Activated CD4-positive, alpha-beta T cell treated with anti-CD3 and anti-CD28 coated beads, Interleukin-2, Interleukin-6, amounts not matched to agents 100 ng/mL and 50 ng/mL, durations not matched to agents 16 hours and 8 hours (primary cell): ENCODE measurements at places on chromosomes 11 and 22.

- DNase-seq = no peak
Measured at GRCh38 chr22:37126882-37127281, 17.4 kb upstream of the TMPRSS6 start.

DNA sequence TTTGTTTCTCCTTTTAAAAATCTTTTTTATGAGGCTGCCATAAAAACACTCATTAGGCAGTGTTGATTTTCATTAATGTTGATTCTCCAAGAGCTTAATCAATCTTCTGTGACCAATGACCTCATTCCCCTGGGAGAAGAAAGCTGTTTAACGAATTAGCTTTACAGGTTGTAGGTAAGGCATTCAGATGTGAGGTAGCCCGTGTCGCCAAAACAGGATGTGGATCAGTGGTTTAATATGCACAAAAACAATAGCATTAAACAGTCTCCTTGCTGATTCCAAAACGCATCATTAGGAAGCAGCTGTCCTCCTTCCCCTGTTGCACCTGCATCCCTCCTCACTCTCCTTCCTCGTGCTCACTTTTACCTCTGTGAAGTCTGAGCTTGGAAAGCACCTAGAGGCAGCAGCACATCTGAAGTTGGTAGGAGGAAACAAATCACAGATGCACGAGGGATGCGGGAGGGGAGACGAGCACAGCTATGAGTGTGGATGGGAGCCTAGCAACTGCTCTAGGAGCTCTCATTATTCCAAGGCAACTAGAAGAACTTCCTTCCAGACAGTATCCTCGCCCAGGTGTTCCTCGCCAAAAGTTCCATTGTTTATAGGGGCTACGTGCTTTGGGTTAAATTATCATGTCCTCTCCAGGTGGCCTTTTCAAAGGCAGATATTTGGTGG is 179.4 kb upstream of the SNX19 start:
- DNase-seq = no peak

DNA sequence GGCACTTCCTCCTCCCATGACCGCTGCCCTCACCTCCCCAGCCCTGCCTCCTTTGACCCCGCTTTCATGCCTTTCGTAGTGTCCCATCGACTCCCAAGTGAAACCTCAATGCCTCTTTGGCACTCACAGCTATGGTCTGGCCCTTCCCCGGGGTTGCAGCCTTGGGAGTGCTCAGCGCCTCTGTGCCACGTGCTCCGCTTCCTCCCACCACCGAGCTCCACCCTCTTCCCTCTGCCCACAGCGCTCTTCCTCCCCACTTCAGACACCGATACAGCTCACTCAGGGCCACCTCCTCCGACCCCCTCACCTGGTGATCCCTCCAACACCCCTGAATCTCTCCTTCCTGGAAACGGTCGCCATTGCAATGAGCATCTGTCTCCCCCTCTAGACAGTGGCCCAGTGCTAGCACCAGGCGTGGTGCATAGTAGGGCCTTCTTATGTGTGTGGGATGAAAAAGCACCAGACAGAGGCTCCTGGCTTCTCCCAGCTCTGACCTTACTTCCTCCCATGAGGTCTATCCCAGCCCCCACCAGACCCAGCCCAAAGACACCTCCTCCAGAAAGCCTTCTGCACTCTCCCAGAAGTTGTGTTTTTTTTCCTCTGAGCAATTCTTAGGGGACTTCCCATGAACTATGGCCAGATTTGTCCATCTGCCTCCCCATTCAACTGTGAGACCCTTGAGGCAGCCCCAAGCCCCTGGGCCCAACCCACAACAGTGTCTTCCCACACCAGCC is 16.4 kb upstream of the SCGB1A1 start:
- DNase-seq = peak; percentile 61

GRCh38 chr22:23014250-23014649 is 56.1 kb upstream of the GNAZ start:
- peak; percentile 58 for DNase-seq

- DNase-seq = peak; percentile 85
Measured at GRCh38 chr11:355581-356458, 13.5 kb upstream of the B4GALNT4 start.

GRCh38 chr22:36069368-36069767 is 40.7 kb upstream of the RBFOX2 start:
- DNase-seq = no peak

DNA sequence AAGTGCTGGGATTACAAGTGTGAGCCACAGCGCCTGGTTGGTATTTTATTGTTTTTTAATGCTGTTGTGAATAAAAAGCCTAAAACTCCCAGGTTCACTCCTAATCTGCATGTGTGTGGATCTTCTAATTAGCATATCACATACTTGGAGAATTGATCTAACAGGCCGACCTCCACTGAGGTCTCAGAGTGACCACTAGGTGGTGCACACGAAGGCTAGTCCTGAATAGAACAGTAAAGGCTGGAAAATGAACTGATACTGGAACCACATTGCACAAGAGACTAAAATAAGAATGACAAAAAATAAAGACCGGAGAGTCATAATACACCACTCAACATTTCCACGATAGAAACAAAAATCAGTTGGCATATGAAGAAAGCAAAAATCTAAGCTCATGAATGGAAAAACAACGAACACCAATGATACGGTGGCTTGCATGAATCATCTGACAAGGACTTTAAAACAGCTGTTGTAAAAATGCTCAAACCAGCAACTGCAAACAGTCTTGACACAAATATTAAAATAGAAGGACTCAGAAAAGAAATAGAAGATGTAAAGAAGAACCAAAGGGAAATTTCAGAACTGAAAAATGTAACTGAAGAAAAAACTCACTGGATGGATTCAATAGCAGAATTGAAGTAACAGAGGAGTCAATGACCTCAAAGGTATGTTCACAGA is 19.2 kb downstream of the PIM3 start:
- peak; percentile 70 for DNase-seq

DNA sequence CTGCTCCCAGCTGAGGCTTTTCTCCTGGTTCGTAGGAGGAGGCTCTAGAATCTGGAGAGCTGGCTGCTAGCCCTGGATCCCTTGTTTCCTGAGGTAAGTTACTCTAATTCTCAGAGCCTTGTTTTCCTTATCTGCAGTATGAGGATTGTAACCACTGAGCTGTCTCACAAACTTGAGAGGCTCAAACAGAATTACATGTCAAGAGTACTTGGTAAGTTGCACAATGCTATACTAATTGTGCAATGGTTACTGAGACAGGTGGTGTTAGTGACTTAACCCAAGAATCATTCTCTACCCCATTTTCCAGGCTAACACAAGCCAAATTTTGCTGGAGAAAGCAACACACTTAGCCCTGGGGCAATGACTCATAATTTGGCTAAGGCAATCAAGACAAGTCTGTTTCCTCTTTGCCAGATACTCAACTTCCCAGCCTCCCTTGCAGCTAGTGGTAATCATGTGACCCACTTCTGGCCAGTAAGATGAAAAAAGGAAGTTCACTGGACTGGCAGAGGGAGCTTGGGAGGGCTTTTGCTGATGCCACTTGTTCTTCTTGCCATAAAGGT is 348.0 kb downstream of the TENM4 start:
- DNase-seq = peak; percentile 10

GRCh38 chr11:65589444-65590239 is 6.0 kb downstream of the KCNK7 start:
- peak; percentile 44 for DNase-seq

GRCh38 chr11:132062541-132062940 is 692.1 kb downstream of the NTM start:
- DNase-seq = no peak

- DNase-seq = no peak
Measured at GRCh38 chr11:57290288-57290687, 34.5 kb downstream of the TNKS1BP1 start.

- DNase-seq = no peak
Measured at GRCh38 chr11:104286129-104286528, 122.2 kb upstream of the PDGFD start.

DNA sequence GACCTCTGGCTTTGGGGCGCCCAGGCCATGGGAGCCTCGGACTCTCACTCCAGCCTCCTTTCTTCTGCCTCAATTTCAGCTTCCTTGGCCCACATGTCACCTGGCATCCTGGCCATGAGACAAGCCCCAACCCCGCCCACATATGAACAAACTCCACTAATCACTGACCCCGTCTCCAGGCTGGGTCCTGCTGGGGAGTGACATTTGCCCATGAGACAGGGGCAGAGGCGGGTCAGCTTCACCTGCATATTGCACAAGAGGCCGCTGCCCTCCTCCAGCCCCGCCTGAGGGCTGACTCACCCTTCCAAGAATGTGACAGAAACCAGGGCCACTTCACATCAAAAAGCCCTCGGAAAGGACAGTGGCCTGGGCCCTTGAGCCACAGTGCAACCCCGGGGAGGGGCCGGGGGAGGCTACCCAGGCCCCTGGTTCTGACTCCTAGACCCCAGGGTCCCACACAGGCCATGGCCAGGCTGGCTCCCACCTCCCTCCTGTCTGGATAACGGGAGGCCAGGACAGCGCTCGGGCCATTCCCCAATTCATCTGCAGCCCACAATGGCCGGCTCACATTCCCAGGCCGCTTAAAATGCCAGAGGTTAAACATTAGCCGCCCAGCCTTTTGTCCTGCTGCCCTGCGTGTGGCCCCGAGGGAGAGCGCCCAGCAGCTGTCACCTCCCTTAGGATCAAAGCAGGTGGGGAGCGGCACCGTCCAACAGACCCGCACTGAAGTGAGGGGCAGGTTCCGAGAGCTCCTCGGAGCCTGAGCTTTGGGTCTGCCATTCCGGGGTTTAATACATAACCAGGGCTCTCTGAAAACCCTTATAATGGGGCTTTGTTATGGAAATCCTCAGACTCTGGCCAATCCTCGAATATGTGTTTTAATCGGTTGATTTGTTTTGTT is 42.3 kb downstream of the TRMU start:
- DNase-seq = no peak

GRCh38 chr11:110860461-110860860 is 148.2 kb upstream of the ARHGAP20 start:
- no peak for DNase-seq

DNA sequence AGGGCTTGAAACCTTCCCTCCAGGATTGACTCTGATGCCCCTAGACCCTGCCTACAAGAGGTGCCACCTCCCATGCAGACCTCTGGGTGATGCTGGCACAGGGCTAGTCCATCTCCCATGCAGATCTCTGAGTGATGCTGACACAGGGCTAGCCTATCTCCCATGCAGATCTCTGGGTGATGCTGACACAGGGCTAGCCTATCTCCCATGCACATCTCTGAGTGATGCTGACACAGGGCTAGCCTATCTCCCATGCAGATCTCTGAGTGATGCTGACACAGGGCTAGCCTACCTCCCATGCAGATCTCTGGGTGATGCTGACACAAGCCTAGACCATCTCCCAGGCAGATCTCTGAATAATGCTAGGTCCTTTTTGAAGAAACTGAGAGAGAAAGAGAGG is 321.7 kb downstream of the NTM start:
- peak; percentile 24 for DNase-seq

GRCh38 chr11:111372538-111372937 is 6.5 kb downstream of the POU2AF1 start:
- DNase-seq = no peak

DNA sequence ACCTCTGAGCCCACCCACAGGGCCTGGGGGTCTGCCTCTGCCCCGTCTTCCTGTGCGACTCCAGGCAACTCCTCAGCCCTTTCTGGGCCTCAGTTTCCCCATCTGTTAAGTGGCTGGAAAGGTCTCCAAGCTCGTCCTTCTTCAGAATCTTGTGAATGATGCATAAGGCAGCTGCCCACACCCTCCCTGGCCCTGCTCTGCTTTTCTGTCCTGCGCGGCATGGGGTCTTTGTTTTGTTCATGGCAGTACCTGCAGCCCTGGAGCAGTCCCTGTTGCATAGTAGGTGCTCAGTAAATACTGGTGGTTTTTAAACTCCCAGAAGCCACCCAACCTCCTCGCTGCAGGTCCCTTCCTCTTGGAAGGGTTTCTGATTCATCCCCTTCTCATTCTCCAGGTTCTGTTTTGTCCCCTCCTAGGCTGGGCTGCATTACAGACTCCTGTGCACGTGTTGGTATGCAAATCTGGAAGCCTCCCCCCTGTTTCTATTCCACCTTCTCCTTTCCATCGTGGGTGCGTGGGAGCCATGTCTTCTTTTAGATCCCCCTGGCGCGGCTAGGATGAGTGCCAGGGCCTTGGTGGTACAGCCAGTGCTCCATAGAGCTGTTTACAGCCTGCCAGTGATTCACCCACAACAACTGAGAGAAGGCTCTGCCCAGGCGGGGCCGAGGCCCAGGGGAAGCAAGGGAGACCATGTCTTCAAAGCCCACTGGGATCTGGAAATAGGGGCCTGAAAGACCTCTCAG is 19.3 kb upstream of the SYT7 start:
- DNase-seq = no peak

DNA sequence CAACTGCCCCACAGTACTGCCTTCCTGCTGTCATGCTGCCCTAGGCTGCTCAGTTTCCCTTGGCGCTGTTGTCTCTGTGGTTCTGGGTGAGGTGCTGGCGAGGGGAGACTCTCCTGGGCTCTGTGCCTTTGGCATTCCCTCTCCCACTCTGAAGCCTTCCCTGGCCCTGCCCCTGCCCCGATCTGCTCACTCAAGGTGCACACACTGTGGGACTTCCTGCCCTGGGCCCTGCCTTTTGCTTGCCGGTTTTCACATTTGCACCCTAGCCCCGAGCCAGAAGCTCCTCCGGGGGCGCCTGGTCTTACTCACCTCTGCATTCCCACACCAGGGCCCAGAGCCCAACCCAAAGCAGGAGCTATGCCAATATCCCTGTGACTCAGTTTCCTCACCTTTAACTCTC is 12.0 kb downstream of the B3GAT1 start:
- no peak for DNase-seq

DNA sequence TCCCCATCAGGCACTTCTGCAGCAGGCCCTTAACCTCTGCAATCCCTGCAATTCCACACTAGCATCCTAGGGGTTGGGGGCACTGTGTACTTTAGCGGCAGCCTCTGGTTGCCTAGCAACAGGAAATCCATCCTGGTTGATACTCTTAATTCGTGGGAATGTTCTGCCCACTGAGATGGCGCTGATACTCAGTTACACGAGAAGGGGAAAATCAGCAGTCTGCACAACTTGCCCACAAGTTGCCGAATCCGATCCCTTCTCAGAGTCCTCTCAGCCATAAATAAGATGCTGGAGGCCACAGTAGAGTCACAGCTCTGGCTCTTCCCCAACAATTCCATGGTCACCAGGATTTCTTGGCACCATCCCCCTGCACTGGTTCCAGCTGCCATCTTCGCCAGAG is 57.6 kb upstream of the CRYBB3 start:
- DNase-seq = no peak

DNA sequence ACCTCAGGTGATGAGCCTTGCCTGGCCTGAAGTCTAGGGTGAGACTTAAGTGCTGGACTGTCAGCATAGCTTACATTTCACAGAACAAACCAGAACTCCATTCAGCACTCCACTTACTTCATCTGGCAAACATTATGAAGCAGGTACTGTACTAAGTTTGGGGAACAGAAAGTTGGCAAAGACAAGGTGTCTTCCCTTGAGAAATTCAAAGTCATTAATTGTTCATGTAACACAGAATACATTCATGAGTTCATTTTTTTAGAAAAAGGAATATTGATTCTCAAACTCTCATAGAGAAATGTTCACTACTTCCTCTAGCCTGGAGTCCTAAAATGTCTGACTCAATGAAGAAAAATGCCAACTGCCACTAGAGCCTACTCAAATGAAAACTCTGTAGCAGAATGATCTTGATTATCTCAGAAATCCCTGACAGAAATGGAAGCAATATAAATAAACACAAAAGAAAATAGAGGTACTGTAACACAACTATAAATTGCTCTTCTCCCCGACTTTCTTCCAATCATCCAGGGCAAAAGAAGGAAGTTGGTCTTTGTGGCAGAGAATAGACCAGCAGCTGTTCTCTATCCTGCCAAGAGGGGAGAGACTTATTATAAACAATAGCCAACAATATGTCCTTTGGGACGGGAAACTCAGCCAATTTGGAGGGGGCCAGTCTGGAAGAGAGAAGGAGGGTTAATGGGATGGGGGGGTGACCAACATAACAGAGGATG is 129.2 kb upstream of the MTMR2 start:
- no peak for DNase-seq
